ENCODE measurements at places on chromosomes 11 and 22.

DNA sequence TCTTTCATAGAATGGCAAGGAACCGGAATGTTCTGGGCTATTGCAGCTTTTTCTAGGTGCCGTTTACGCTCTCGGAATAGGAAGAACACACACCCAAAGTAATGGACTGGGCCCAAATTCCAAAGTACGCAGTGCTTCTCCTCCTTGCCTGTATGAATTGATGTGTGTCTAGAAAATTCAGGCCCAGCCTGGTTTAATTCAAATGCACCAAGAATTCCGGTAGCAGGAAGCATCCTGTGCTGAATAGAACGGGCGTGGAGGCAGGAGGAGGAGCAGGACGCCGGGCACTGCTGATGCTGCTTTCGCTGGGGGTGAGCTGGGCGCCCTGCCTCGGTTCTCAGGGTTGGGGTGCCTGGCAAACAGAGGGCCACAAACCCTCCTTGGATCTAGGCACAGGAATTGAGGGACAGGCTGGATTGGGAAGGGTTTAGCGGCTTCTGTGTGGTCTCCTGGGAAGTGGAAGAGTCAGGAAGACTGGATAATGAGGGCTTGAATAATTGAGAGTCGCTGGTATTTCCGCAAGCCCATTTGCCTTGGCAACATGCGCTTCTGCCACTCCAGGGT lies 2.0 kb downstream of the PARVB start:
- DNase-seq: no peak

DNA sequence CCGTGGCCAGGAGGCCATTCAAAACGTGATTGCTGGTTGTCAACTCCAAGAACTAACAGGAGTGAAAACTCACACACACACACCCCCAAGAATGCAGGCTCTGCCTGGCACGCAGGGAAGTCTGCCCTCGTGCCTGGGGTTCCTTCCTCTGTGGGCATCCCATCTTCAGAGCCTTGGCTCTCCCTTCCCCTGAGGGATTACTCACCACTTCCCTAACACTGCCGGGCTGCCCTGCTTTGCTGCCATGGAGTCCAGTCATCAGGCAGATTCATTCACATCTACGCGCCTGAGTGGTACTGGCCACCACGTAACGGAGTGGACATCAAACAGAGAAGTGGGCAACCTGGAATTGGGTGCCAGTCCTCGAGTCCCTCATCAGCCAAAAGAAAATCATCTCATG lies 120.7 kb upstream of the TMEM45B start:
- no peak for DNase-seq

GRCh38 chr11:121152764-121153163 lies 51.7 kb downstream of the TECTA start:
- no peak for DNase-seq

- DNase-seq: no peak
Observed at GRCh38 chr11:15286465-15286864, 171.7 kb downstream of the INSC start.

GRCh38 chr11:127962416-127962815 lies 624.9 kb downstream of the ETS1 start:
- DNase-seq: no peak

DNA sequence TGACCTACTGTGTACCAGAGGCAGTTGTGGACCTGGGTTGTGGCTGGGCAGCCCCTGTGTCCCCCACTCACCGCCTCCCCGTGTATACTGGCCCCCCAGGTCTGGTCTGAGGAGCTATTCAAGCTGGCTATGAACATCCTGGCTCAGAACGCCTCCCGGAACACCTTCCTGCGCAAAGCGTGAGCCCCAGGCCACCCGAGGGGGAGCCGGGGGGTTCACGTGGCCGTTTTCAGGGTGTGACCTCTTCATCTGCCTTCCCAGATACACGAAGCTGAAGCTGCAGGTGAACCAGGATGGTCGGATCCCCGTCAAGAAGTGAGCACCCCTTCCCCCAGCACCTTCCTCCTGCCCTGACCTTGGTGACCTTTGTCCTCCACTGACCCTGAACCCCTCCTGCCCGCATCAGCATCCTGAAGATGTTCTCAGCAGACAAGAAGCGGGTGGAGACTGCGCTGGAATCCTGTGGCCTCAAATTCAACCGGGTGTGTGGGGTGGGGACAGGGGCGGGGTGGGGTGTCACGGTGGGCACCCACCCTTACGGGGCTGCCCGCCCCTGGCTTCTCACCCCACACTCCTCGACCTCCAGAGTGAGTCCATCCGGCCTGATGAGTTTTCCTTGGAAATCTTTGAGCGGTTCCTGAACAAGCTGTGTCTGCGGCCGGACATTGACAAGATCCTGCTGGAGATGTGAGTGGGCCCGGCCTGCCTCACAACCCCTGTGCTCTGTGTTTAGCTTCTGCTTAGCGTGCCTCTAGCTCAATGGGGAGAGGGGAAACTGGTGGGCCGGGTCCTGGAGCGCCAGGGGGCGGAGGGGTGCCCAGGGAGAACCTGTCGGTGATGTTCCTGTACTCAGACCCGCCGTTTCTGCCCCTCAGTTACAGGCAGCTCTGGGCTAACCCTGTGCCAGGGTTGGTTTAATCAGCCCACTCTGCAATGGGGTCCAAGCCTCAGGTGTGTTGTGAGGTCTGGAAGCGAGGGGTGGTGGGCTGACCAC lies 4.1 kb downstream of the PLCB3 start:
- DNase-seq: no peak

- DNase-seq: no peak
Observed at GRCh38 chr11:88357323-88358039, 19.9 kb upstream of the CTSC start.

- DNase-seq: peak; percentile 30
Observed at GRCh38 chr11:61477727-61478148, 30.8 kb upstream of the LRRC10B start.

- no peak for DNase-seq
Observed at GRCh38 chr11:126992065-126992803, 8.3 kb downstream of the KIRREL3 start.

DNA sequence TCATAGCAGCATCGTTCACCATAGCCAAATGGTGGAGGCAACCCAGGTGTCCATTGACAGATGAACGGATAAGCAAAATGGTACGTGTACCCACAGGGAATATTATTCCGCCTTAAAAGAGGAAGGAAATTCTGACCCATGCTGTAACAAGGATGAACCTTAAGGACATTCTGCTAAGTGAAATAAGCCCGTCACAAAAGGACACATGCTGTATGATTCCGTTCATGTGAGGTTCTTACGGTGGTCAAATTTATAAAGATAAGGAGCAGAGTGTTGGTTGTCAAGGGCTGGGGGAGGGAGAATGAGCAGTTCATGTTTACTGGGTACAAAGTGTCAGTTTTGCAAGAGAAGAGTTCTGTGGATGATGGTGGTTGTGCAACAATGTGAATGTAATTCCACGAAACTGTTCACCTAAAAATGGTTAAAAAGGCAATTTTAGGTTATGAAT lies 26.3 kb downstream of the APOL1 start:
- DNase-seq: no peak

DNA sequence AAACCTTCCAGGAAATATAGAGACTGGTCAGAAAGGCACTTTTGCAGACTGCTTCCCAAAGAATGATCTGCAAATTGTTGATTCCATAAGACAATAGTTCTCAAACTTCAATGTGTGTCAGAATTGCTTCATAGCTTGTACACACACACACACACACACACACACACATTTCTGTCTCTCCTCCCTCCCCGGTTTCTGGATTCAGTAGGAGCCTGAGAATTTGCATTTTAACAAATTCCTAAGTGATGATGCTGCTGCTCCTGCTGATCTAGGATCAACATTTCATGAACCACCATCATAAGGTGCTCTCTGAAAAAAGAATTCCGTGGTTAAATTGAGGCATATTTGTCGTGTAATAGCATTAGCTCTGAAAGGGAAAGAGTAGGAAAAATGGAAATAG lies 35.3 kb upstream of the FZD4 start:
- DNase-seq: no peak

GRCh38 chr11:68976095-68976494 lies 4.7 kb downstream of the MRGPRD start:
- DNase-seq: no peak

GRCh38 chr22:31872209-31872608 lies 72.1 kb upstream of the YWHAH start:
- DNase-seq: no peak

DNA sequence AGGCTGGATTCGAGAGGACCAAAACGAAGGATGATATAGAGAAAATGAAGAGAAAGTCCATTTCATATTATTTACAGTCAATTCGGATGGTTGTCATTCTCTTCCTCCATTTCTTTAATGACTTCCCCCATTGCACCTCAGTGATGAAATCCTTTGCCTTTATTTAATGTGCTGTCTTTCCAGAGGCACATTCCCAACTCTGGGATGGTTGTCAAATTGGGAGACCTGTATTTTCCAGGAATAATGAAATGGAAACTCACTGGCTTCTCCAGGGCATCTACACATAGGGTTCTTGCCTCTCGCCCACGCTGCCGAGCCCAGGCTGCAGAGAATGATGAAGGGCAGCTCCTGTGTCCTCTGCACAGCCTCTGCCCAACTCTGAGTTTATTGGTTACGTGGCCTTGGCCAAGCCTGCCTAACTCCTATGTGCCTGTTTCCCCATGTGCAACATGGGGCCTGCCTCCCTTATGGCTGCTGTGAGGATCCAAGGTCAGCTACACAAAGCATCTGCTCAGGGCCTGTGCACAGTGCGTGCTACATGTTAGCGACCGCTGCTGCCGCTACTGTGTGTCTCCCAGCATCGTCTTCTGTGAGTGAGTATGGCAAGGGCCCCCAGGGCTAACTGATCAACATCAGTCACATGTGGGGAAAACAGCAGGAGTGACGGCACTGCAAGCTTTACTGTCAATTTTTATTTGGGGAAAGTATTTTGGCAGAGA lies 81.5 kb upstream of the BID start:
- no peak for DNase-seq

DNA sequence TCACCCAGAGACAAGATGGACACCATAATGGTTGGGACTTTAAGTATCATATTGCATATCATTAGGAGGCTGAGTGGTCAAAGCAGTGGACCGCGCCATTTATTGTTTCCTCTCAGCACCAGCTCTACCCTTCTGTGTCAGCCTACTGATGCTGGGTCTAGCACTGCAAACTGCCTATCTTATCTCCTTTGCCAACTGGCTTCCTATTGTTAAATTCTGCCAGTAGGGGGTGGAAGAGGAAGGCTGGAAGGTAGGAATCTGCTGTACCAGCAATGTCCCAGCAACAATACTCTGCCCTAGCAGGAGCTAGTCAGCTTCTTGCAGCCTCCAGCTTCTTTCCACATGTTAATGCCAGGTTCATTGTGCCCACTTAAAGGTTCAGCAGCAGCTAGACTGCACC lies 367.1 kb upstream of the PDGFD start:
- no peak for DNase-seq

- no peak for DNase-seq
Observed at GRCh38 chr11:103637295-103637694, 399.1 kb upstream of the DDI1 start.

GRCh38 chr11:130519128-130519932 lies 70.9 kb downstream of the ADAMTS15 start:
- DNase-seq: no peak

DNA sequence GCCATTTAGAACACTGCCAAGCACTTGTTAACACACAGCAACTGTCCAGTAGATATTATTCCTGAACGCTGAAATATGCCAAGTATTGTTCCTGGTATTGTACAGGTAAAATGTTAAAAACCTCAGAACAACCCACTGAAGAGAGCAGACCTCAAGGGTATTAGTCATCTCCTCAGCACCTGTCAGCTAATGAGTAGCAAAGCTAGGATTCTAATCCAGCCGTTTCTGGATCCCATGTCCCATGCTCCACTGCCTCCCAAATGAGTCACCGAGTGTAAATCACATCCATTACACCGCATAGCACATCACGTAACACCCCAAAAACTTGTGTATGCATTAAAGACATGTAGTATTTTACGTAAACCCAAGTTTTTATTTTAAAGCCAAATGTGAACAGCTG lies 705.4 kb upstream of the TENM4 start:
- no peak for DNase-seq

DNA sequence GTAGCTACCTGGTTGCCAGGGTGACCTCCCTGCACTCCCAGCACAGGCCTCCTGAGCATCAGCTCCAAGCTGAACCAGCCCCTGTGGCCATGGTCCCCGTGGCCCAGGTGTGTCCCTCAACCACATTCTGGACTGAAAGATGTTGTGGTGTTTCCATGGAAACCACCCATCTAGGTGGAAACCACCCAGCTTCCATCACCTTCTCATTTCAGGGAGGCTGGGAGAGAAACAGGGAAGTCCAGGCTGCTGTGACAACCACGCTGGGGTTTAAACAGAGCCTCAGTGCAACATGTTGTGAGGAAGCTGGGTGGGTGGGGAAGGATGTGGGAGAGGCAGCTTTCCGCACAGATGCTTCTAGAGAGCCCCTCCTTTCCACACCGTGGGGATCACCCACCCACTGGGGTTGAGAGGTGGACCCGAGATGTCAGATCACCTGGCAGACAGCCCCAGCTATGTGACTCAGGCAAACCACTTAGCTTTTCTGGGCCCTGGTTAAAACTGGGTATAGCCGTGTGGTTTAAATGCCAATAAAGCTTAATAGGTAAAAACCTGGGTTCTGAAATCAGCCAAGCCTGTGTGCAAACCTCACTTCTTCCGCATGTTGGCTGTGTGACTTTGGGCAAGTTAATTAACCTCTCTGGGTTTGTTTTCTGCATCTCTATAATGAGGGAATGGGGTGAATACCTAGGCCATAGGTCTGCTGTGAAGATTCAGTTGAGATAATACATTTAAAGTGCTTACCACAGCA lies 46.4 kb downstream of the CD82 start:
- no peak for DNase-seq

DNA sequence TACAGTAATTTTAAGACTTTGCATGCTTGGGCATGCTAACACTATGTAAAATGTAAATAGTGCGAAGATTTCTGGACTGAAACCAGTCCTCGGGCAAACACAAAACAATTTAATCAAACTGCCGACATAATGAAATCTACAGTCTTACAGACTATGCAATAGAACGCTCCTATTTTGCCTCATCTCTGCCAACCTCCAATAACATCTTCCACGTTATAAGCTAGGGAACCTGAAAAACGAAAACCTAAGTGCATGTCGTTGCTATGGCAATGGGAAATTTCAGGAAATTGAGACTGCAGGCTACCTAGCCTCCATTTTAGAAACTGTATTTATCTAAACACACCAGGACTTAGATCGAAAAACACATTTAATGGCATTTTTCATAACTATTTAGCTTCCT lies 1.1 kb downstream of the CSTF3 start:
- no peak for DNase-seq

DNA sequence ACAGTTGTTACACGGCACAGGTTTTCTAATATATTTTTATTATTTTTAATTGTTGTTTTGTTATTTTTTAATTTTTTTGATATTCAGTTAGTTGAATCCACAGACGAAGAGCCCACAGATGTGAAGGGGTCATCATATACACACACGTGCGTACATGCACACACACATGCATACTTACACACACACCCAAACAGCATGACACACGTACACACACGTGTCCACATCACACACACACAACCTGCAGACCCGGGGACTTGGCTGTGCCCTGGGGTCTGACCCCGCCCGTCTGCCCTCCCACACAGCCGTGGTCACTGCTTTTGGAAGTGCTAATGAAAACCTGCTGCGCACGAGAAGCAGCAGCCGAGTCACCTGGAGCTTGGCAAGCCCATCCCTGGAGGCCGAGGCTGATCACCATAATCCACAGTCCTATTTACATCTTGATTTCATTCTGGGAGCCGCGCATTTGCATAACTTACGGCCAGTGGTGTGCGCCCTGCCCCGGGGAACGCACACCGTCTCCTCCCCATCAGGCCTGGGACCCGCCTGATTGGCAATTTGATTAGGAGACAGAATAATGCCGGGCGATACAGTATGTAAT lies 110.3 kb downstream of the BRD1 start:
- DNase-seq: no peak

GRCh38 chr11:12640355-12640754 lies 33.9 kb upstream of the TEAD1 start:
- no peak for DNase-seq
